ENCODE measurements at places on chromosomes 7 and 10.

DNA sequence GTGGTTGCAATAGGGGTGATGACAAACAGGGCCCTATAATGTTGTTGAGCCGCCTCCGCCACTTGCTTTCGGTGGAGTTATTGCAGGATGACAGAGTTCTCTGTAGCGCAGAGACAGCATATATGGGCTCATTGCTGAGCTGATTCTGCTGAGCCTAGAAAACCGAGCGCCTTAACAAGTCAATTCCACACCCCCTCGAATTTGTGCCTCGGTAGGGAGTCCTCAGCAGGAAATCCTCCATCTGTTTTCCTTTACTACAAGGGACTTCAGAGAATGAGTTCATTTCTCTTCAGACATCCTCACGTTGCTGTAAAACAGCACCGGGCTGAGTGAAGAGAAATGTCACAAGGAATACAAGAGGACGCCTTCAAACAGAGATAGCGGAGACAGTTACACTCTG, 90.7 kb upstream of the KIAA1217 start:
- no peak for DNase-seq

GRCh38 chr10:126803394-126803793, 101.8 kb upstream of the DOCK1 start:
- no peak for DNase-seq

DNA sequence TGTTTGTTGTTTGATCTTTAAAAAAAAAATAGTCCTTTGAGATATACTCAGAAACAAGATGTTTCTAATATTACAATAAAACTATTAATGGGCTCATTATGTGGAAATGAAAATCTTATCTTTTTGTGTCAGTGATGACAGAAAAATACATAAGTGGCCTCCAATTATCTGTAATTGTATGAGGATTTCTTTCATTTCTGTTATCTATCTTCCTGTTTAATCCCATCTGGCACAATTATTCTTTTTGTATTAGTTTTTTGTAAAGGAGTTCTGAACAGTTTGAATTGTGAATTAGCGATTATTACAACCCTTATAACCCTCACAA, 270.8 kb downstream of the BBS9 start:
- no peak for DNase-seq

DNA sequence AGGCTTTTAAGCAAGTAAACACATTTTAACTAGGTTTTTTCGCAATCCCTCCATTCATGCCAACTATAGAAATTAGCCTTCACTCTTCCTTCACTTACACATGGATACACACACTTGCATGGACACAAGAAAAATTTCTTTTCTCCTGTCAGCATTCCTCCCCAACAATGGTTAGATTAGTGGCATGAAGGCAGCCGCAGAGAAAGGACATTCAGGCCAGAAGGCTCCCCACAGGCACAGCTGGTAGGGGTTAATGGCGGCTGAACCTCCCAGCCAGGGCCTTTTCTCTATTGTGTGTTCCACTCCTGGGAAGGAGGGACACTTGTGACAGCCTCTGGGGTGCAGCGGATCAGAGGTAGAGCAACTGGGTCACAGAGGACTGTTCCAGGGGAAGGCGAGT, 255.0 kb upstream of the SP8 start:
- DNase-seq: no peak

DNA sequence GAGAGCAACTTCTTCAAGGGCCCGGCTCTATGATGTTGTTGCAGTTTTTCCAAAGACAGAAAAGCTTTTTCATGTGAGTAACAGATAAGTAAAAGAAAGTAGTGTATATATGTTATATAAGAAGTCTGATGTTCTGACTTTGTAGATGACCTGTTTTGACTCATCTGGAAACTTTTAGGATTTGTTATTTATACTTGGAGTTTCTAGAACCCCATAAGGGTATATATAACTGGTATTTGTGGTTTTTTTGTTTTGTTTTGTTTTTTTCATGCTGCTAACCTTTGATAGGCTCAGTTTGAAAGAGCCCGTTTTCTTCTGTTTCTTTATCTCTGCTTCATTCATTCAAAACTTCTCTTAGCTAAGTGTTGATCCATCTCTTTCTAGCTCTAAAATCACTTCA, 7.3 kb downstream of the RPP30 start:
- DNase-seq: no peak

- no peak for DNase-seq
Measured at GRCh38 chr10:103916254-103916653, 1.7 kb downstream of the STN1 start.

- DNase-seq: no peak
Measured at GRCh38 chr7:25718596-25718995, 433.4 kb upstream of the NFE2L3 start.

- DNase-seq: no peak
Measured at GRCh38 chr10:10797513-10797912, 220.2 kb upstream of the CELF2 start.

DNA sequence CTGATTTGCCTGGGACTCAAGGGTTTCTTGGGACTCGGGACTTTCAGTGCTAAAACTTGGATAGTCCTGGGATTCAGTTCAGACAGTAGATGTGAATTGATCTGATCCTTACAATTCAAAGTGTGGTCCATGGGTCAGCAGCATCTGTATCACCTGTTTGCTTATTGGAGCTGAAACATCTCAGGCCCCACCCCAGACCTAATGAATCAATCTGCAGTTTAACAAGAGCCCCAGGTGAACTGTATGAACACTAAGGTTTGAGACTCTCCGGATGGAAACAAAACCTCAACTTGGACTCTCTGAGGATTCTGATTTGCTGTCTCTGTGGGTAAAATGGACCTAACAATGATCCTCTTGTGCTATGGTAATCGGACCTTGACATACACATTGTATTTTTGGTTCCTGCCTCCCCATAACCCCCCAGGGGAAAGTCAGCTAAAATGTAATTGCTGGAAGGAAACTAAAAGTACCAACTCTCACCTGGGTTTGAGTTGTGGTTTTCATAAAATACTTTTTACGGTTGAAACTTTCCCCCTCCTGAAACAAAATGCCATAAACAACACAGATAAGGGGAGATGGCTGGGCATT, 11.7 kb downstream of the CYP26A1 start:
- no peak for DNase-seq

DNA sequence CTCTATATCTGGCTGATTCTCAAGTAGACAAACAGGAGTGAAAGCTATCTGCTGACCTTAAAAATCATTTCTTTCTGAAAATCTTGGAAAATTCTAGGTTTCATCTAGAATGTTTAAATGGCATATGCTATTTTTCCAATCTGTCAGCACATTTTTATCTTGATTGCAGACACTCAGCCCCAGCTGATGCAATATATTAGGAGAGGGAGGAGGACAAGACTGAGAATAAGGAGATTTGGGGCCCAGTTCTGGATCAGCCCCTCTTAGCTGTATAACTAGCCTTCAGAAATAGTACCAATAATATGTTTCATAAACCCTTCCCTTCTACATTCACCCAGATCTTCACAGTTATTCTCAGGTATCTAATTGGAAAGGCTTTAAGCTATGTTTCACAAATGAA, 131.2 kb downstream of the HDAC9 start:
- no peak for DNase-seq

- DNase-seq: no peak
Measured at GRCh38 chr10:15228426-15228825, 59.9 kb upstream of the NMT2 start.

Measured in stimulated activated CD4-positive, alpha-beta T cell treated with anti-CD3 and anti-CD28 coated beads, Interleukin-15, amount 100 ng/mL, for 24 hours (primary cell).